Fibroblast of skin of right quadriceps (primary cell): ENCODE measurements at places on chromosomes 6 and 20.

- no peak for DNase-seq
Measured at GRCh38 chr20:21518292-21518991, 4.6 kb upstream of the NKX2-2 start.

GRCh38 chr6:20479060-20479459, 55.2 kb upstream of the CDKAL1 start:
- no peak for DNase-seq

GRCh38 chr6:164856138-164856537, 453.3 kb downstream of the C6orf118 start:
- DNase-seq, result no peak

DNA sequence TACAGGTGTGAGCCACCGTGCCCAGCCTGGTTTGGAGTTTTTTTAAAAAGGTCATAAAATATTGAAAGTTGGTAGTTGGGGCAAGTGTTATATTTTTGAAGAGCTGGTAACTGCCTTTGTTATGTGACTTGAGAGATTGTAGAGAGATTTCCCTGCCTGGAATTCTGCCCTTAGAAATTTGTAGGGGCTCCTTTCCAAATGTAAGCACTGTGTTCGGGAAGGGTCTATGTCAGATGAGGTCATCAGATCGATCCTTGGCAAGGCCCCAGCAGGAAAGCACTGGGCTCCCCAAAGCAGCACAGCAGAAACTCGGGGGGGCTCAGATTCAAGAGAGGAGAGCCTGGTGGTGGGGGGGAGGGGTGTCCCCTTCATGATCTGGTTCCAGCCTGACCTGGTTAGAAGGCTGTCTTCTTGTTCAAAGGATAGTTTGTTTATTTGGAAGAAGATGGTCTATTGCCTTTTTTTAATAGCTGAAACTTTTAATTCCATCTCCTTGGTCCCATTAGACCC, 220.2 kb downstream of the UST start:
- DNase-seq, result no peak

DNA sequence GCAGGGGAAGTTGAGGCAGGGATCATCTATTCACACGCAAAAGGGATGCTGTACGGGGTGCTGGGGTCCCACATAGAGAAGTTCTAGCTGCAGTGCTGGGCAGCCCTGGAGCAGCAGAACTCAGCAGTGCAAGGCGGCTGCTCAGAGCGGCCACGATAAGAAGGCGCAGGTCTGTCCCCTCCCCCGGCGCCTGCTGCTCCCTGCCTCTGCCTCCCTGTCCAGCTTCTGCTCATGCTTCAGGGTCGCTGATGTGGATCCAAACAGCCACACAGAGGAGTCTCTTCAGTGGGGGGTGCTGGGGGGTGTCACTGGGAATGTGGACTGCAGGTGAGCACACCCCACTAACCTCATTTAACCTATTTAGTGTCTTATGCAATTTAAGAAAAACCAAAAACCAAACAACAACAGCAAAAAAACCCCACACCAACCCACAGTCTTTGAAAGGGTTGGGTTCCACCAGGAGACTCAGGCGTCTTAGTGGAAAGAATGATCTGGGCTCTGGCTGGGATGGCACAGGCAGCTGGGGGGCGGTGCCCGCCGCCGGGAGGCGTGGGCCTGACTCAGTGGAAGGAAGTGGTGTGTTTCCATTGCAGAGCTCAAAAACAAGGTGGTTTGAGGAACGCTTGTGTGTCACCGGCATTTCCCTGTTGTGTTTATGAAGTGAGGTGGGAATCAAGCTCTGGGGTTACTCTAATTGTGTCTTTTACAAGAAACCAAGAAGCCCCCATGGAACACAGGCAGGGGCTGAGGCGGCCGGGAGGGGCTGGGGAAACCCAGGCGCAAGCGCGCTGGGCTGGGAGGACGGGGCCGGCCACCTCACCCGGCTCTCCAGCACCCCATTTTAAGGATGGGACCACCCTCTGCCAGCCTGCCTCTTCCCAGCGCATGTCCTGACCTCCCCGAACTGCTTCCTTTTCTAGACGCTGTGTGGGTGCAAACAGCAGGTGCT, 55.1 kb downstream of the IRF4 start:
- DNase-seq, result no peak

- DNase-seq, result no peak
Measured at GRCh38 chr6:15616261-15616660, 46.6 kb downstream of the DTNBP1 start.

DNA sequence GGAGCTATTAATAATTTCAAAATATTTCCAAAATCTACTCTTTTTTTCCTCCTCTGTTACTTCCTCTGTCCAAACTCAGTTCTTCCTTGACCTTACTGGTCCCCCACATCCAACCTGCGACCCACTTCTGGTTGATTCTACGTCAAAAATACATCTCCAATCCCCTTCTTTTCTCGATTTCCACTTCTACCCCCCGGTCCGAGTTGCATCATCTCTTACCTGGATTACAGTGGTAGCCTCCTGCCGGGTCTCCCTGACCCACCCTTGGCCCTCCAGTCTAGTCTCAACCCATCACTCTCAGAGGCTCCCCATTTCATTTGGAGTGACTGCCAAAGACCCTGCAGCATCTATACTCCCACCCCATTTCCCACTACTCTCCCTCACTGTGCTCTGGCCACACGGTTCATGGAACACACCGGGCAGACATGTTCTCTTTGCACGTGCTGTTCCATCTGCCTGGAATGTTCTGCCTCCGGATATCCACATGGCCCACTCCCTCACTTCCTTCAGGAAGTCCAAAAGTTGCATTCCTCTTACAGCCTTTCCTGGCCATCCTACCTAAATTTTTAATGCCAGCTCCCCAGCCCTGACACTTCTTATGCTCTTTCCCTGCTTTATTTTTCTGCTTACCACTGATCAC, 6.1 kb upstream of the CCND3 start:
- no peak for DNase-seq

- no peak for DNase-seq
Measured at GRCh38 chr6:160076009-160076408, 45.6 kb upstream of the SLC22A1 start.

DNA sequence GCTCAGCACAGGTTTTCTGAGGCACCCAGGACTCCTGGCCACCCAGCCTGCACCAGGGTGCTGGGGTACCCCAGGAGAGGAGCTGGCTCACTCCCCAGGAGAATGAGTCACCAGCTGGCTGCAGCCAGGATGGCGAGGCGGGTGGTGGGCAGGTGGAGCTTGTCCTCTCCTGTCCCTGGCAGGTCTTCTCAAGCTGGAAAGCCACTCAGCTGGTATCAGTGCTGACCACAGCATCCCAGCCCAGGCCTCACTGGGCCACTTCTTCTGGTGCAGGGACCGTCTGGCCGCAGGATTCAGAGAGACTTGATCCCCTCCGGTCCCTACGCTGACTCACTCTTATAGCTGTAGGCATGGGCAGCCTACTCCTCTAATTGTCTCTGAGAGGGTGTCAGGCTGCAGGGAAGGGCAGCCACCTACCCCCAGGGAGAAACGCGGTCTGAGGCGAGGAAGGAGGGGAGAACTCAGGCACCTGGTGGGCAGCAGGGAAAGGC, 22.2 kb downstream of the TFEB start:
- DNase-seq, result no peak

DNA sequence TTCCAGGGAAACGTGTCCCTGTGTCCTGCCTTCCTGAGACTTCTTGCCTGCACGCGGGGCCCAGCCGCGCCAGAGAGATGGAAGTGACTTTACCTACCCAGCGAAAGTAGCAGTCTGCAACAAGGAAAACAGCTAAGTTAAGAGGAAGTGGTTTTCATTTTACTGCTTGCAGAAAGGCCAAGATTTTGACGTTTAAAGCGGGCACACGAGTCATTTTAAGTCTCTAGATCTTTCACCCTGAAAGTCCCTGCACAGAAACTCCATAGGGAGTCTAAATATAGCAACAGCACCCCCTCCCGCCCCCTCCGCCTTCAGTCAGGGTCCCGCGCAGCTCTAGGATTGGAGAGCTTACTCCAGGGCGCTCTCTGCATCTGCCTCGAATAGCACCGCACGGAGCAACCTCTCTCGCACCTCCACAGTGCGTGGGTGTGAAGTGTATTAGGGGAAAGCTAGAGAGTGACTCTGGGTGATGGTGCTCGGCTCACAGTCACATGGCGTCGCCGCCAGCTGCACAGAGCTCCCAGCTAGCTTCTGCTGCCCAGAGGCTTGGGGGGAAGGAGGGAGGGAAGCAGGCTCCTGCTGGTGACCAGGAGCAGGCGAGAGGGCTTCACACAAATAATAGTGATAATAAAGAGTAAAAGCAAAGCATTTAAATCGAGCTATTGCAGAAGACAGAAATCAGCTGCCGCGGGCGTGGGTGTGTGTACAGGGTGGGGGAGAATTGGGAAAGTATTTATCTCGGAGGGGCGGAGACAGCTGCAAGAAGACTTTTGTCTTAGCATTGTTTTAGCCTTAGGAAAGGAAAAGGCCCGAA, 1.8 kb upstream of the KCNQ5 start:
- DNase-seq, result peak; percentile 36

DNA sequence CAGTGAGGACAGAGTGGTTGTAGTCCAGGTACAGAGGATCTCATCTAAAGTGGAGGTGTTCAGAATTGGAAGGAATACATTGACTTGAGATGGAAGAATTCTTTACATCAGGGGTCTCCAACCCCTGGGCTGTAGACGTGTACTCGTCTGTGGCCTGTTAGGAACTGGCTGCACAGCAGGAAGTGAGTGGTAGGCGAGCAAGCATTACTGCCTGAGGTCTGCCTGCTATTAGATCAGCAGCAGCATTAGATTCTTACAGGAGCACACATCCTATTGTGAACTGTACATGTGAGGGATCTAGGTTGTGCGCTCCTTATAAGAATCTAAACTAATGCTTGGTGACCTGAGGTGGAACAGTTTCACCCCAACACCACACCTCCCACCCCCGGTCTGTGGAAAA, 121.1 kb downstream of the CDKAL1 start:
- no peak for DNase-seq

DNA sequence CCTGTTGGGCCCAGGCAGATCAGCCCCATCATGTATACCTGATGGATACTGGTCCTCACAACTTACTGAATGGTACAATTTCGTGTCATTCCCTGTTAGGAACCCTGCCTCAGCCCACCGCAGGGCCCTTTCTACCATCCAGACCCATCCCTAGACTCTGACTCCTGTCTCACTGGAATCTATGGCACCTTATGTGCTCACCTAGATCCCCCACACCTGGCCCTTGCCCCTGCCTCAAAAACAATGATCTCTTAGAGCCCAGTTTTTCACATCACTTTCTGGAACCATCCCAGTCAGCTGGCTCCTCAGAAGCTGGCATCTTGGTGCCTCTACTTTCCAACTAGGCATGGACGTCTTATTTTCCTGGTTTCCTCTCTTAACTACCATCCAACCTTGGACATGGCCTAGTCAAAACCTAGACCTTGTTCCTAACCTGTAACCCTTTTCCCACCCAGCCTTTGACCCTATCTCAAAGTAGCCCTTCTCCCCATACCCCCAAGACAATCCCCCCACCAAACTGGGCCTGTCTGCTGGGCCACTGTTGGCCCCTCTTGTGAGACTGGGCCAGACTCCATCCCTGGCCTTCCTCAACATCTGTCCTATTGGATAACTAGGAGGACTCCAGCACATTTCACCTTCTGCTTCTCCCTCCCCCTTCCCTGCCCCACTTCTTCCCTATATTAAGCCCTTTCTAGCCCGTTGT, 981 bp downstream of the HM13 start:
- DNase-seq, result no peak

DNA sequence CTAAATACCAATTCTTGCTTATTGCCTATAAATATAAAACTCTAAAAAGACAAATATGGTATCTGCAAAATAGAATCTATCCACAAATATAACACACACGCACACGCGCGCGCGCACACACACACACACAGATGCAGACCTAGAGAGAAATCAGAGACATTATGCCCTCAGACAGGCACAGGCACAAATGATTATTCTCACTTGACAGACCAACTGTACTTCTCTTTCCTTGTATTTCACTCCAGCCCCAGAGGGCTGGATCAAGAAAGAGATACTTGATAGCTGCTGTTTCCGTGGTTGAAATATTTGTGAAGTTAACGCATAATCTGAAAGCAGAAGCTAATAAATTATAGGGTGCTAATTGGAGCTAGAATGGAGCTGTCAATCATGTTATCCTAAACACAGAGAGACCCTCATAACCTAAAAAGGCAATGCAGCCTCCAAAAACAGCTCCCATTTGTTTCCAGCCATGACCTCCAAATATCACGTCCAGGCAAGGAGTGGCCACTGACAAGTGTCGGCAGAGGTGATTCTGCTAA, 11.5 kb downstream of the VGLL2 start:
- DNase-seq, result no peak

GRCh38 chr6:96899451-96899998, 1.8 kb upstream of the NDUFAF4 start:
- no peak for DNase-seq

- no peak for DNase-seq
Measured at GRCh38 chr6:12395898-12396297, 105.7 kb downstream of the EDN1 start.

DNA sequence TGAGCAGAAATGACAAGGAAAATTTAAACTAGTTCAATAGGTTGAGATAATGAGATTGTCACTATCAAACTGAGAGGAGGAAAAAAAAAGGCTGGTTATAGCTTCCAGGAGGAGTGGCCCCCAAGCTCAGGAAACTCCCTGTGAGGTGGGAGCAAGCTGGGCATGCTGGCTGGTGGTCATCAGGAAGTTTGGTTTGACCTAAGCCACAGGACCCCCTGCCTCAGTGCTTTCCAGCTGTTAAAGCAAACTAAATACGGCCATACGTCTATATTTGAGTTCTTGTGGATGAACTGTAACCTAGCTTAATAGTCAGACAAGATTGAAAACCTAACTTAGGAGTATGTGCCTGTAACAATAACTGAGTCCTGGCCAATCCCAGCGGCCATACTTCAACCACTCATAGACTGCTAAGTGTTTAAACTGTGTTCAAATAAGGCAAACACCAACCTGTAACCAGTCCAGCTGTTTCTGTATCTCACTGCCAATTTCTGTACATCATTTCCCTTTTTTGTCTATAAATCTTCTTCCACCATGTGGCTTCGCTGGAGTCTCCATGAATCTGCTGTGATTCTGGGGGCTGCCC, 24.6 kb upstream of the ZBTB24 start:
- no peak for DNase-seq

DNA sequence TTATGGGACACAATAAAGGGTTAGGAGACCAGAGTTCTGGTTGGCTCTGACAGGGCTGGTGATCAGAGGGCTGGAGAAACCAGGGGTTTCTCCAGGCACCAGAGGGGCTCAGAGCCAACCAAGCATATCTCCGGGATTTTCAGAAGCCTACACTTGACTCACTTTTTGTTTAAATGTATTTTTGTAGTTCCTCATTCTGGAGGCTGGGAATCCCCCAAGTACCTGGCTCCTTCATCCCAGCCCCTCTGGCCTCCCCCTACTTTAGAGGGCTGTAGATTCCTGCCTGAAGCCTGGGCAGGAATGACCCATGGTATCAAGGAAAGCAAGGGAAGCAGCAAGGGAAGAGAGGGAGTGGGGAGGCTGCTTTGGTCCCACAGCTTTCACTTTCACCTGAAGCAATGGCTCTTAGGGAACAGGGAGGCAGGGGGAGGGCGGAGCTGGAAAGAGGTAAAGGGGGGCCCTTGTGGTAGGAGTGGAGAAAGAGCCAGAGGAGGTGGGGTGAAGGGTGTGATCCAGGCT, 973 bp downstream of the CD40 start:
- no peak for DNase-seq
